ENCODE measurements at places on chromosomes 16 and 17.
A peak's percentile ranks its signal among the peaks of the same experiment; 100 is the strongest.

GRCh38 chr17:5203908-5204294 is 12.2 kb upstream of the ZNF594 start:
- DNase-seq: no peak

DNA sequence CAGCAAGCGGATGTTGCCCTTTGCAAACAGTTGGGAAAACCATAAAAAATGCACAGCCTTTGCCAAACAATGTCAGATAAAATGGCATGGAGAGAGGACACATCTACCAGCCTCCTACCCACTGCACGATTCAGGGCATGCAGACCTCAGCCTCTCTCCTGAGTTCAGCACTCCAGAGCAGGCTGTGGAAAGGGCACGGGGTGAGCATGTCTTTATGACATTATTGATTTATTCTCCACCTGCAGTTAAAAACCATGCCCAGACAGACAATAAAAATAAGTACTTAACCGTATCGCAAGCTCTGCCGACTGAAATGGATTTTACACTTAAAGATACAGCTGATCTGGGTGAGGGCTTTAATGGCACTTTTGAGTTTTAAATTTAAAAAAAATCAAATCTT is 127.1 kb downstream of the MAF start:
- DNase-seq: no peak

DNA sequence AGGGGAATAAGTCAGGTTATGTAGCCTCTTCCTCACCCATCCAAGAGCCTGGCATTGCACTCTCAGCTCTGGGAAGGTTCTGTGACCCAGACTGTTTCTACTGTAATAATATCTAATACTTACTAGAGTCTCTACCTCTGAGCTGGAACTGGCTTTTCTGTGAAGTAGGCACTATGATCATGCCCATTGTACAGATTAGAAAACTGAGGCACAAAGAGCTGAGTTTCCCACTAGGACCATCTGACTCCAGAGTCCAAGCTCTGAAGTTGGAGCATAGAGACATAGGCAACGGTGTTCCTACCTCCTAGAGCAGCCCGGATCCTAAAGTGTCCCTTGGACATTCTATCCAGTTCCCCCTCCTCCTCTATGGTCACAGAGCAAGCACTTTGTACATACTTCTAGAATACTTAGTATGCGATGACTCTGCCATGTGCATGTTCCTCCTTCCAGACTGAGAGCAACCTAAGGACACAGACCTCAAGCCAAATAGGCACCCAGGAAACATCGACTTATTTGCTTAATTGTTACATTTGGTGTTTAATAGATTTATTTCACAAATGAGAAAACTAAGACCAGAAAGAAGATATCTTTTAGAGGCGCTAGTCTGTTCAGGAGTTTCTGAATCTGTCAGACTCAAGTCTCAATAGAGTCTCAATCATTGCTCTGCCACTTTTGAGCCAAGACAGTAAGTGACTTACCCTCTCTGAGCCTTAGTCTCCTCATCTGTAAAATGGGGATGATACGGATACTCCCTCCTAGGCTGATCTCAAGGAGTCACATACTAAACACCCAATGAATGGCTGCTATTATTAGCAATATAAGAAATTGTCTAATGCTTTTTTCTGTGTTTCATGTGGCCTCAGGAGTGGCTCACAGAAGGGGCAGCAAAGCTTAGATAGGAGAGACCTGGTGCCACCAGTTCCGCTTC is 3.6 kb downstream of the CLEC19A start:
- no peak for DNase-seq

- DNase-seq: no peak
Observed at GRCh38 chr17:78608122-78608803, 31.1 kb upstream of the DNAH17 start.

GRCh38 chr16:72877374-72878028 is 170.4 kb downstream of the ZFHX3 start:
- DNase-seq: no peak

DNA sequence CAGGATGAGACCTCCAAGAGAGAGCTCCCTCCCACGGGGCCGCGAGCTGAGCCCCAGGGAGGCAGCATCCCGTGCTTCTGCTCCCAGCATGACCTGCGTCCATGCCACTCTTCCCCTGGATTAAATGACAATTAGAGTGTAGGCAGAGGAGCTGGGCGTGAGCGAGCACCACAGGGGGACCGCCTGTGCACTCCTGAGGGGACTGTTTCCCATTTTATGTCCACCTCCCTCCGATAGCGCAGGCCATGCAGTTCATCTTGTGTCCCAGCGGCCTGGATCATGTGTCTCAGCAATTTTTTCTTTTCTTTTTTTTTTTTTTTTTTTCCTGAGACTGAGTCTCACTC is 5.8 kb upstream of the IL17C start:
- DNase-seq: no peak

DNA sequence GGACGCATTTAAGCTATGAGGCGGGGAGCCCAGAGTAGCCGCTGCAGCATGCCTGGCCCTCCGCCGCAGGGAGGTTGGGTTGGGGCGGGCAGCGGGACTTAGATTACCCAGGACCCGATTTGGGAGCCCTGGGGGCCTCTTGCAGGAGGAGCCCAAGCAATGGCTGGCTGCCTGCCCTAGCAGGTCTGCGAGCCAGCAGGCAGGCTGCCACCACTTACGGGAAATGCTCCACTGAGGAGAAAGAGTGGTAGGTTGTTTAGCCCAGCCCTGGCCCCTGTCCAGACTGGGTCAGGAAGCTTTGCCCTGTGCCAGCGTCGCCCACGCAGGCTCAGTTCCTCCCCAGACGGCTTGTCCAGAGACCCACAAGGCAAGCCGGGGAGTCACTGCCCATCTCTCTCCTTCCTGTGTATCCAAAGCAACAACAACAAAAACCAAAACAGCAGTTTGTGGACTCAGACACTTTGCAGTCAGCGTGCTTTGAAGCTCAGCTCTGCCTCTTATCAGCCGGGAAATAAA is 10.3 kb upstream of the TVP23A start:
- peak; percentile 88 for DNase-seq

DNA sequence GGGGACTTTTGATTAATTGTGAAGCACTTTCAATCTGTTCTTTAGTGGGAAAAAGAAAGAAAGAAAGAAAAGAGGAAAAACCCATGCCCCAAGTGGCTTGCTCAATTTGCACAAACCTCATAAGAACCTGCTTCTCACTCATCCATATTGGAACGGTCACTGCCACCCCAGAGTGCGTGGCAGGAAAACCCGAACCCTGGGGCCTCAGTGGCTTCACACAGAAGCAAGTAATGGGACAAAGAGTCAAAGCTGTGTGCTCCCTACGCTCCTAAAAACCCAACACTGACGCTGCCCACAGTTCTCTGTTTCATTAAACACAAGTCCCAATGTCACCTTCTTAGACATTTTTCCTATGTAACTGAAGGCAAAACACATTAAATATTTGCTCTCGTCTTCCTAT is 1.2 kb downstream of the SLC6A4 start:
- DNase-seq: no peak
